ENCODE measurements at places on chromosomes 13 and 19.

DNA sequence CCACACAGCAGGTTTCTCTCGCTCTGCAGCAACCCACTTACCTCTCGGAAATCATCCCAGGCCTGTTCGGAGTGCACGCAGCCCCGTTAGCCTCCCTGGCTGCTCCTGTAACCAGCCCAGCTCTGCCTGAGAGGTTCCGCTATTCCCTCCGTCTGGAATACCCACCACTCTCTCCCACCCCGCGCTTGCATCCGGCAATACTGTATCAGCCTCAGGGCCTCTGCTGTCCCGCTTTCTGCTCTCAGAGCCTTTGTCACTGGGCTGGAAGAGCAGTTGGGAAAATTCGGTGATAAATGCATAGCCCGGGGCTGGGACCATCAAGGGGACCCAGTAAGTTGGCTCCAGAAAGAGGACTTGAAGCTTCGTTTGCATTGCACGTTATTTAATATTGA is 759 bp upstream of the TLE6 start:
- DNase-seq, result peak; percentile 61

- DNase-seq, result no peak
These were observed 5.8 kb downstream of the CRYL1 start for GRCh38 chr13:20519875-20520274.

- DNase-seq, result no peak
These were observed 97.3 kb downstream of the STARD13 start for GRCh38 chr13:33188093-33188882.

GRCh38 chr13:104530741-104531140 is 1464.5 kb upstream of the SLC10A2 start:
- DNase-seq, result no peak

DNA sequence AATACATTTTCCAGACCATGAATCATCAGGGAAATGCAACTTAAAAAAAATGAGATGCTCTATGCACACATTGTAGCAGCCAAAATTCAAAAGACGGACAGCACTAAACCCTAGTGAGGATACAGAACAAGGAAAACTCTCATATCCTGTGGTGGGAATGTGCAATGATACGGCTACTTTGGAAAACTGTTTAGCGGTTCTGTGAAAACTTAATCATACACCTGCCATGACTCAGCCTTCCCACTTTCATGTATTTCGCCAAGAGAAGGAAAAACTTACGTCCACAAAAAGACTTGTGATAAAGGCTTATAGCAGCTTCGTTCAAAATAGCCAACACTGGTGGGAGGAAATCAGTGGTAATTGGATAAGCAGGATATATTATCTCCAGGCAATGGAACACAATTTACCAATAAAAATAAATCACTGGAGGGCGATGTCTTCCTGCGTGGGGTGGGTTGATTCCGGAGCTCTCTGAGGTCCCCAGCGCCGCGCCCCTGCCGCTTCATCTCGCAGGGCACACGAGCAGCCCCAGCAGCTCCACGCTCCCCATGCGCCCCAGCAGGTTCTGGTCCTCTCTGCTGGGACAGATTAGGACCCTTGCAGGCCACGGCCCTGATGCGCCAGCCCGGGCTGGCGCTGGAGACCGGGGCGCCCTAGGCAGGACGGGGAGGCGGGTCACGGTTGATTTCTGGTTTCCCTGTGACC is 97.2 kb upstream of the ARHGEF7 start:
- no peak for DNase-seq
